ENCODE measurements at places on chromosomes 6 and 20.

DNA sequence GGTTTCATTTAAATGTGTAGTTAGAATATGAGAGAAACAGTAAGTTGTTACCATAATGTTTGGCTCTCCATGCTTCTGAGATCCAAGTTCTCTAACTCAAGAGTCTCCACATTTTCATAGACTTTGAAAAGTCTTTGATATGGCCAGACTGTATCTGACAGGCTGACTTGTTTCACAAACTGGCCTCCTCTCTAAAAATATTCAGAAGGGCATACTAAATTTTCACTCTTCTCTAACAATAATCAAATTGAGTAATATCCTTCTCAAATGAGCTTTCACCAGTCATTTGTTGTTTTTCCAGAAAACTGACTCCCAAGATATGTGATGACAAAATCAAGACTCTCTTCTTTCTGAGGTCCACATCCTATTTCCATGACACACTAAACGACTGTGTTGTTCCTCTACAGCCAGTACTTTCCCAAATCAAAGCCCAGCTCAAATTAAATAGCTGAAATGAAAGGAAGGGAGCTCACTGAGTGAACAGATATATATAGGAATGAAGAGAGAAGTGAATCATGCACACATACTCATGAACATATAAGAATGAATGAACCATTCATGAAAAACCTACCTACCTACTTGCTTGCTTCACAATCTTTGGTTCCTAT is 15.1 kb downstream of the HIVEP2 start:
- DNase-seq, result peak; percentile 71

GRCh38 chr6:6521961-6522482 is 66.5 kb upstream of the LY86 start:
- DNase-seq, result no peak

GRCh38 chr6:155447949-155448348 is 7.7 kb downstream of the NOX3 start:
- no peak for DNase-seq

- DNase-seq, result no peak
Observed at GRCh38 chr6:31031095-31031494, 20.8 kb downstream of the MUC22 start.

GRCh38 chr20:59789686-59790085 is 143.8 kb downstream of the SYCP2 start:
- DNase-seq, result no peak
